Brain microvascular endothelial cell (primary cell): ENCODE measurements at places on chromosomes 11 and 22.
A peak's percentile ranks its signal among the peaks of the same experiment; 100 is the strongest.

DNA sequence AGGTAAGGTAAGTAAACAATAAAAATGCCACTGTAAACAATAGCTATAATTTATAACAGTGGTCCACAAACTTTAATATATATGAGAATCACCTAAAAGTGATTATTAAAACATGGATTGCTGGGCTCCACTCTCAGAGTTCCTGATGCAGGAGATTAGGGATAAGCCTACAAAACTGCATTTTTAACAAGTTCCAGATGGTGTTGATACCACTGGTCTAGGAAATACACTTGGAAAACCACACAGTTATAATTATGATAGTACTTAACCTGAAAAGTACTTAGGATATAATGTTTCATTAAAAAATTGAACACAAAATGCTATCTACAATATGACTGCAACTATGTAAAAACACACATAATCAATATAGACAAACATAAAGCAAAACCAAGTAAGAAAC is 20.4 kb downstream of the FCHSD2 start:
- DNase-seq = no peak

- peak; percentile 13 for DNase-seq
Measured at GRCh38 chr22:22099833-22100812, 117.5 kb upstream of the TOP3B start.

- no peak for DNase-seq
Measured at GRCh38 chr22:46027211-46028105, 50.5 kb upstream of the WNT7B start.

- DNase-seq = no peak
Measured at GRCh38 chr11:2798951-2799761, 86.4 kb downstream of the CDKN1C start.

DNA sequence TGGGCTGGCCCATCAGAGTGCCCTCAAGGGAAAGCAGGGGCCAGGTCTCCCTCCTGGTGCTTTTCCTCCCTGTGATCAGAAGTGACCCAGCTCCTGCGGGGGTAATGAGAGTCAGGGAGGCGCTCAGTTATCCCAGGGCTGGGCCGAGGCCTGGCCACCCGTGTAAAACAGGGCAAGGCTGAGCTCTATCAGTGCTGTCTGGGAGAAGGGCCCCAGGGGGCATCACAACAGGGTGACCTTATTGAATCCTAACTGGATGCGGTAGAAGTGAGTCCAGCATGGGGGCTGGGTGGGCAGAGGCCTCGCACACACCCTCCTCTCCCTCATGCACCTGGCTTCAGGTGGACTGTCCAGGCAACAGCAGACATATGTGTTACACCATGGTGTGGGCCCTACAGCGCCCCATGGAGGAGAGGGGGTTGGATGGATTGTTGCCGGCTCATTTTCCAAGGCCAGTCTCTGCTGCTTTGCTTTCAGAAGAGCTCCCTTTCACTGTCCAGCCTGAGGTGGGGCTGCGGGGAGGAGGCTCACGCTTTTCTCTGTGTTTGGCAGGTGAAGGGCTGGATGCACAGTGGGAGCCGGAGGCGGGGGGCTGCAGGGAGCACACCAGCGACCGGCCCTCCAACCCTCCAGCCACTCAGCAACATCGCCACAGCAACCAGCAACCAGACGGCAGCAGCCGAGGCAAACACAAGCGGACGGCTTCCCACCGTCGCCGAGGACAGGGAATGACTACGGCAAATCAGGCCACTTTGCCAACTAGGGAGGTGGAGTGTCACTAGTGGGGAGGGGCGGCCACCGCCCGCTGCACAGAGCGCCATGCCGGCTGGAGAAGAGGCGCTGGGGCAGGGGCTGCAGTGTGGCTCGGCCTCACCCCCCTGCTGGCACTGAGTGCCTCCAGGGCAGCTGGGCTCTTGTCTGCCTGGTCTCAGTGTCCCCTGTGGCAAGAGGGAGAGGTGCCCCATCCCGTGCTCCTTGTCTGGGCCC is 24.7 kb downstream of the GNAZ start:
- no peak for DNase-seq

- no peak for DNase-seq
Measured at GRCh38 chr11:131855320-131855719, 484.9 kb downstream of the NTM start.
